ENCODE measurements at places on chromosomes 6 and 20.

DNA sequence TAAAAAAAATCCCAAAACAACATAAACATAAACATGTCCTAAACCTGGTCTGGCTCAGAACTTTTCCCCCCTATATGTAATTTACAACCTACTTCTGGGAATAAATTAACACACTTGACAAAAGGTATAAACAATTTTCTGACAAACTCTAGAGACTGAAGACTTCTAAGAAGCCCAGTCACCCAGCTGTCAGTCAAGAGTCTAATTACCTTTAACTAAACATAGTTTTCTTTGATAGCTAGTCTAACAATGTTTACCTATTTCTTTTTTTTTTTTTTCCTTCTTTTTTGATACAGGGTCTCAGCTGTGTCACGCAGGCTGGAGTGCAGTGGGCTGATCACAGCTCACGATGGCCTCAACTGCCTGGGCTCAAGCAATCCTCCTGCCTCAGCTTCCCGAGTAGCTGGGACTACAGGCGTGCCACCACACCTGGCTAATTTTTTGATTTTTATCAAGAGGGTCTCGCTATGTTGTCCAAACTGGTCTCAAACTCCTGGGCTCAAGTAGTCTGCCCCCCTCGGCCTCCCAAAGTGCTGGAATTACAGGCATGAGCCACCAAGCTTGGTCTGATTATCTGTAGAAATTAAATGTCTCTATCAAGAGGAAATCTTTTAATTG is 932 bp upstream of the UBR2 start:
- DNase-seq = no peak

GRCh38 chr6:40556881-40557280 is 30.3 kb downstream of the LRFN2 start:
- no peak for DNase-seq

- DNase-seq = no peak
Measured at GRCh38 chr6:125789167-125789566, 1.6 kb upstream of the NCOA7 start.

- DNase-seq = no peak
Measured at GRCh38 chr6:33191383-33192104, 723 bp downstream of the COL11A2 start.

DNA sequence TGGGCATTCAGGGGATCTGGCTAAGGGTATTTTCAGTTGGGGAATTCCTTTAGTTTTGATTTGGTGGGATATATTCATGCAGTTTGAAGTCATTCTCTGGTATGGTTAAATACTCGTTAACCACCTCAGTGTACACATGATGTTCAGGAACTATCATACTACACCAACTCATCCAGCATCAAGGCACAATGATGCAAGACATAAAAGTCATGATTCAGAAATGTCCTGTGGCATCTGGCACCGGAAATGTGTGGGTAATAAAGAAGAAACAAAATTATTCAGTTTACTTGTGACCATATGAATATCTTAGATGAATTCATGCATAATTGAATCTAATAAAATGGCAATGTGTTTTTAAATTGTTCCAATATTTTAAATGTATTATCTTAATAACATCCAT is 129.0 kb upstream of the BMP5 start:
- DNase-seq = peak; percentile 67

- no peak for DNase-seq
Measured at GRCh38 chr20:63694584-63695423, 1.6 kb upstream of the TNFRSF6B start.

- no peak for DNase-seq
Measured at GRCh38 chr20:53695797-53696527, 102.3 kb upstream of the ZNF217 start.

GRCh38 chr6:134774201-134774638 is 175.7 kb downstream of the ALDH8A1 start:
- peak; percentile 13 for DNase-seq

GRCh38 chr20:25025986-25026605 is 31.8 kb downstream of the ACSS1 start:
- DNase-seq = no peak

GRCh38 chr6:167811442-167812087 is 15.1 kb upstream of the AFDN start:
- no peak for DNase-seq

GRCh38 chr6:7725849-7726415 is at the start of gene BMP6:
BMP6 (plus strand) TSS chr6:7726099; CDS start chr6:7726956, 857 bp downstream.
- peak; percentile 91 for DNase-seq

GRCh38 chr20:34037121-34037520 is 43.4 kb downstream of the RALY start:
- no peak for DNase-seq

DNA sequence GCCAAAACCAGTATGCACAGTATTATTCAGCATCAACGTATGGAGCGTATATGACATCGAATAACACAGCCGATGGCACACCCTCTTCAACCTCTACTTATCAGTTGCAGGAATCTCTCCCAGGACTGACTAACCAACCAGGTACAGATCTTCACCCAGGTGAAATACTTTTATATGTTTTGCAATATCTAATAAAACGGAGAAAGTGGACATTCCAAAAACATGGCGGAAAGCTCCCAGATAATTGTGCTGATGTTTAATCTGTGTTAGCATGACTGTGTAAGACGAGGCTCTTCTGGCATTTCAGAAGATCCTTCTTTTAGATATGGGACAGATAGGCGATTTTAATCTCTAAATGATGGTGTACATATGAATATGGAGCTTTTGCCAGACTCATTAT is 227.4 kb downstream of the EYA4 start:
- no peak for DNase-seq

GRCh38 chr20:8853805-8854338 is 215.0 kb upstream of the PLCB4 start:
- DNase-seq = peak; percentile 94

- peak; percentile 16 for DNase-seq
Measured at GRCh38 chr6:55239099-55239498, 64.8 kb downstream of the HCRTR2 start.

- DNase-seq = no peak
Measured at GRCh38 chr20:53365539-53366075, 228.0 kb downstream of the ZNF217 start.

GRCh38 chr6:158849899-158850806 is 31.0 kb upstream of the EZR start:
- DNase-seq = peak; percentile 97

GRCh38 chr20:10385850-10386544 is 48.0 kb downstream of the MKKS start:
- DNase-seq = no peak

DNA sequence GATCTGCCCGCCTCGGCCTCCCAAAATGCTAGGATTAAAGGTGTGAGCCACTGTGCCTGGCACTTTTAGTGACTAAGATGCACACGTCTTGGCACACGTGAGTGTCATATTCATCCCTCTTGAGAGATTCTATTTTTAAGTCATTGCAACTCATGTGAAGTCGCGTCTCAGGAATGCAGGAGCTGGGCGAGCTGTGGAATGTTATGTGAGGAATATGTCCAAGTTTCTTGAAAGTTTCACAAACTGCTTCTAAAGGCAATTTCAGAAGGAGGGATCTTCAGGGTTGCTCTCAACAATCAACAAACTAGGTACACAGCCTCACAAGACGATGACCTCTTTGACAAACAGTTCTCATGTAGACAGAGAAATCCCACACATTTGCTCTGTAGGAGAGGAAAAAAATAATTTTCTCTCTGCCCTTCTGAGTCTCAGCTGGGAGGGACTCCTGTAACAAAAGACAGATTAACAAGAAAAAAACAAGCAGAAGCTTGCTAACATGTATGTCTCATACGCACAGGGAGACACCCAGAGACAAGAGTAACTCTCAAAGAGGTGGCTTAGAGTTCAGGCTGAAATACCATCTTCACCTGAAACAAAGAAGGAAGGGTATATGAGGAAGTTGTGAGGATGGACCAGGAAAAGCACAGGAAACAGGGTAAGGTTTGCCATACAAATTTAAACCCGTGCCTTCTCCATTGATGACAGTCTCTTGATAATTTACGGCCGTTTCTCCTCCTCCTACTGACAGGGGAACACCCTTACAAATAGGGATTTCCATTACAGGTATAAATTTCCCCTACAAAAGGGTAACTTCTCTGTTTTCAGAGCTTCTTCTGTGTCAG is 45.3 kb upstream of the FAM50B start:
- DNase-seq = peak; percentile 78

GRCh38 chr6:168793649-168794048 is 352.7 kb downstream of the SMOC2 start:
- DNase-seq = no peak

- DNase-seq = no peak
Measured at GRCh38 chr6:53195048-53195447, 46.4 kb upstream of the GCM1 start.

- DNase-seq = no peak
Measured at GRCh38 chr20:45894797-45895196, 3.7 kb downstream of the CTSA start.

- no peak for DNase-seq
Measured at GRCh38 chr20:53557130-53557529, 36.5 kb downstream of the ZNF217 start.

DNA sequence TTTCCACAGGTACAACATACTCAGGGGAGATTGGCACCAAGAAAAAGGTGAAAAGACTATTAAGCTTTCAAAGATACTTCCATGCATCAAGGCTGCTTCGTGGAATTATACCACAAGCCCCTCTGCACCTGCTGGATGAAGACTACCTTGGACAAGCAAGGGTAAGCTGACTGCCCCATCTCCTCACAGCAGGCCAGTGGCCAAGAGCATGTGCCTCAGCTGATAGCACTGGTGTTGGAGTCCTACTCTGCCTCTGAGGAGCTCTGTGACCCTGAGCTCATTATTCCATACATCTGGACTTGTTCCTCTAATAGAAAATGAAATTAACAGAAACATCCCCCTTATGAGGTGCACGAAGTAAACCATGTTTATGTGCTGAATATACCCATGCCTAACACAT is 102.8 kb downstream of the MTFR2 start:
- DNase-seq = no peak

DNA sequence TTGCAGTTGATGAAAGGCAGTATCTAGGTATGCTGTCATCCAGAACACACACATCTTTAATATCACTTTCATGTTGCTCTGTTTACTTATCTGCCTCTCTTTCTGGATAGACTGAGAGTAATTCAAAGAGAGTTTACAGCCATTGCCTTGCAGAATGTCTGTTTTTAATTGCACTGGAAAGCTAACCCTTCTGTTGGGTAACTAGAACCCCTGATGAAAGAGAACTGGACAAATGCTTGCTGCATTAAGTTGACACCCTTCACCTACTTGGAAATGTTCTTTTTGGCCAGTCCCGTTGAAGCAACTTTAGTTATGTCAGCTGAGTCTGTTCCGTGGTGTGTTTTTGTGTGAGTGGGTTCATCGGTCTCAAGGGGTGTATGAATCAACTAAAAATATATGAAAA is 383.8 kb upstream of the CITED2 start:
- no peak for DNase-seq

DNA sequence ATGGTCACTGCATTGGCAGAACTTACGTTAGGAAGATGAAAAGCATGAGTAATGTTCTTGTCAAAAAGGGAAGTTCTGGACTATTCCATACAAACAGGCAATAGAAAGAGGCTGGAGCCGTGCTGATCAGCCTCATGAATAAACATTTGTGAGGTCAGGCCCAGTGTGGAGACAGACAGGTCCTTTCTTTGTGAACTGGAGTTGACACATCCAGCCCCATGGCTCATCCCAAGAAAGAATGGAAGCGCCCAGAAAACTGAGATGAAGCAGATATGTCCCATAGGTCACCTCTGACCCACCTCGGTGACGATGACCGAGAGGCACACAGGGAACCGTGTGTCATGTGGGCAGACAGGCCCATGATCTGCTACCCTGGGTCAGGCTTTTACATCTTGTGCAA is 276.0 kb upstream of the SGK1 start:
- no peak for DNase-seq

DNA sequence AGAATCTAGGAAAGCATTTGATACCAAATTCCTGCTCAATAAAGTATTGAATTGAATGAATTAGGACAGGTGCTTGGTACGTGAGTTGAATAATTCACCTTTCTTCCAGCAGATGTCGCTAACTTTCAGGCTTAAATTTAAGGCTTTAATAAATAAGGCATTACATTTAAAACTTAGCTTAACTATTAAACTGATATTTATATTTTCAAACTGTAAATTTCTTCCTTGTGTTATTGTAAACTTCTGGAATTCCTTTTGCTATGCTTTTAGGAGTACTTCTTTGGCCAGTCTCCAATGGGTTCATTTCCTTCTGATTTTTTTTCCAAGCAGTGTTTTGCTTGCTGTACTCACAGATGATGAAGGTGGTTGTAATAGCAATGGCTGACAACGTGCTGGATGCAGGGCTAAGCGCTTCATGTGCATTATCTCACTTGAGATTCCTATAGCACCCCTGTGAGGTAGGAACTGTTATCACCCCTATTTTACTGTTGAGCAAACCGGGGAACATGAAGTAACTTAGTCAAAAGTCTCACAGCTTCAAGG is 71.3 kb upstream of the SLC2A12 start:
- peak; percentile 74 for DNase-seq

DNA sequence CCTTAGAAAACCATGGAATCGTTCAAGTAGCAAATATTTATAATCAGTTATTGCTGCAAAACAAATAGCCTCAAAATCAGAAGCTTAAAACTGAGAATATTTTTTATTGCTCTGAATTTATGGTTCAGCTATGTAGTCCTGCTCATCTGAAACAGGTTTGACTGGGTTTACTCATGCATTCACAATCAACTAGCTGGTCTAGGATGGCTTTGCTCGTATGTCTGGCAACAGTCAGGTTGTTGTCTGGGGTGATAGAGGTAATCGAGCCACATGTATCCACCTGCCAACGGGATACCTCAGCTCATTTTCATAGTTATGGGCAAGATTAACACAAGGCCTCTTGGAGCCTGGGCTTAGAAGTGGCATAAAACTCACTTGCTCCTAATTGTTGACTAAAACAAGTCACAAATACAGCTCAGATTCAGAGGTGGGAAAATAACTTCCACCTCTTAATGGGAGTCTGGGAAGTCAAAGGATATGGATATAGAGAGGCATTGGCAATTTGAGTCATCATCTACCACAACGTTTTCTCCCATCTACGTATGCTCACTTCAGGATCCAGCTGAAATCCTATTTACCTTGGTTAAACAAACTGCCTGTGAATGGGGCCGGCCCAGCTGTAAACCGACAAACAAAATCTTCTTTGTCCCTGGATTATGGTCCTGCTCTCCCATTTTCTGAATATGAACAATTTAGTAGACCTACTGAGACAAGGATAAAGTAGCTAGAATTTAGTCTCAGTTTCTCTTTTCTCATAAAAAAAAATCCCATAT is 54.5 kb upstream of the TENT5A start:
- peak; percentile 81 for DNase-seq
